Amniotic stem cell (primary cell): ENCODE measurements at places on chromosomes 4 and X.

GRCh38 chrX:113212052-113212451 lies 371.4 kb upstream of the AMOT start:
- no peak for DNase-seq

DNA sequence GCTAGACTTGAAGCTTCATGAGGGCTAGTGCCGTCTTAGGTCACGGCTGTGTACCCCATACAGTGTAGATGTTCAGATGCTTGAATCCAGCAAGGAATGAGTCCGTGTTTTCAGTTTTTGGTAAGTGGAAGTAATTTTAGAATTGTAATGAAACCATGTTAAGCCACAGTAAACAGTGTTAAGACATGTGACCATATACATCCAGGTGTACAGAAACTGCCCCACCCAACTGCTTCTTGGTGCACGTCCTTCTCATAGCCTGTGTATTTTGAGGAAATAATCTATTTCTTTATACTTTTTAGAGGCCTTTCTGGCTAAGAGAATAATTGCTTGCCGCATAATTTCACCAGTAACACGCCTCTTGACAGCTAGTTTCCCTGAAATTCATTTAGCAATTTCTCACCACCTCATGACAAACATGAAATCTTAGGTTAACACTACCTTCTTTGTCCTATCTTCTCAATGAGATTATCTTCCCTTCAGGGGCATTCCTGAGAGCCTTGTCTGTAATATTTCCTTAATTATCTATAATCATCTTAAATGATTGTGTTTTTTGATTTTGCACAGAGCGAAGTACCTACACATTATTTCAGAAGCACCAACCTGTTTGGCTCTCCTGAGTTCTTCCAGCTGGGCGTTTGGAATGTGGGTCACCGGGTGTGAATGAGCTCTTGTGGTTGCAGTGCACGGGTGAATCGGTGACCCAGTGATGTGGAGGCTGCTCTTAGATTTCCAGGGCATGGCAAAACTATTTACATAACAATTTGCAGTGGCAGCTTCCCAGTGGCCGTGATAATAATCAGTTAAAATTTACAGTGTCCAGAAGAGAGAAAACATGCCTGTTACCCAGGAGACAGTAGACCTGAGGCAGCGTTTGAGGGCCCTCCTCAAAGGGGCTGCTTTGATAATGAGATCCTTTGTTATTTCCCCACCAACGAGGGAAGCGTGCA lies 50.2 kb upstream of the TADA2B start:
- no peak for DNase-seq

DNA sequence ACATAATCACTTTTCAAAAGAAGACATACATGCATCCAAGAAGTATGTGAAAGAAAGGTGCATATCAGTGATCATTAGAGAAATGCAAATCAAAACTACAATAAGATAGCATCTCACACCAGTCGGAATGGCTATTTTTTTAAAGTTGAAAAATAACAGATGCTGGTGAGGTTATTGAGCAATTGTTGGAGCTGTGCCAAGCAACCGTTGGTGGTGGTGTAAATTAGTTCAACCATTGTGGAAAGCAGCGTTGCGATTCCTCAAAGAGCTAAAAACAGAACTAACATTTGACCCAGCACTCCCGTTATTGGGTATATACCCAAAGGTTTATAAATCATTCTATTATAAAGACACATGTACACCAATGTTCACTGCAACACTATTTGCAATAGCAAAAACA lies 14.2 kb downstream of the COX7B2 start:
- no peak for DNase-seq

DNA sequence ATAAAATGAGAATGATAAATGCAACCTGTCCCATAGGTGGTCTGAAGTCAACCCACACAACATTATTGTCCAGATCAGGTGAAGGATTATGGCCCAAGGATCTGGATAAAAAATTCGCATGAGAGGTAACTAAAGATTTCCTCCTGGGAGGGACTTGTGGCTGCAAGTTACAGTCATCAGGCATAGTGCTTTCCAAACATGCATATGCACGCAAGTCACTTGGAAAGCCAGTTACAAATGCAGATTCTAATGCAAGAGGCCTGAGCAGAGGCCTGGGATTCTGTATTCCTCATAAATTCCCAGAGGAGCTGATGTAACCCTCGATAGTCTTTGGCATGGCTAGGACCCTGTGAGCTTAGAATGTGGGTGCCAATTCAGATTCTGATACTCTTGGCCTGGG lies 21.1 kb downstream of the HS3ST1 start:
- no peak for DNase-seq

DNA sequence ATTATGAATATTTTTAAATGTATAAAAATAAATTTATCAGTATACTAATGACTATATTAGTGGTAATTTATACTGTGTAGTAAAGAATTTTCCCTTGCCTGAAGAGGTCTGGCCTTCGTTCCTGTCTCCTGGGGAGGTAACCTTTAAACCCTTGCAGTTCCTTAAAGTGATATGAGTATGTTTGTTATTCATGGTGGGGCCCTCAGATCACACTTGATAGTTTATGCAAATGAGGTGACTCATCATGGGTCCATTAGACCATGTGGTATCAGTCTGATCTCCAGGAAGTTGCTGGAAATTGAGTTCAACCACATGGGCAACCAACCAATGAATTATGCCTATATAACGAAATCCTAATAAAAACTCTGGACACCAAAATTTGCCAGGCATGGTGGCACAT lies 904.1 kb downstream of the RPA4 start:
- no peak for DNase-seq
